Activated T-cell treated with anti-CD3 and anti-CD28 coated beads, Interleukin-2, amount 50 U/mL, for 24 hours (primary cell): ENCODE measurements at places on chromosomes 4 and X.

GRCh38 chr4:86908251-86908657 lies 16.0 kb upstream of the C4orf36 start:
- H3K36me3 ChIP-seq = no peaks in the 10 kb centered on the region
- peaks cover 9% of the 10 kb centered on the region for H3K27me3 ChIP-seq
- H3K27ac ChIP-seq = no peak overlapping the region
- no peak overlapping the region for H3K4me3 ChIP-seq

- DNase-seq = no peak
- no peak overlapping the region for H3K27ac ChIP-seq
- no peaks in the 10 kb centered on the region for H3K27me3 ChIP-seq
- H3K4me1 ChIP-seq = no peaks in the 10 kb centered on the region
- no peak overlapping the region for H3K4me3 ChIP-seq
- H3K36me3 ChIP-seq = no peaks in the 10 kb centered on the region
These were observed 72.4 kb downstream of the CCNG2 start for GRCh38 chr4:77229433-77229832.

GRCh38 chr4:74092957-74093356 lies 6.0 kb downstream of the CXCL2 start:
- H3K27ac ChIP-seq = no peak overlapping the region
- H3K4me3 ChIP-seq = no peak overlapping the region
- no peaks in the 10 kb centered on the region for H3K36me3 ChIP-seq
- peaks cover 25% of the 10 kb centered on the region for H3K27me3 ChIP-seq
- H3K4me1 ChIP-seq = no peaks in the 10 kb centered on the region
- no peak for DNase-seq

- no peak overlapping the region for H3K4me3 ChIP-seq
- H3K27me3 ChIP-seq = peaks cover 3% of the 10 kb centered on the region
- no peaks in the 10 kb centered on the region for H3K36me3 ChIP-seq
These were observed 73.3 kb upstream of the TLR3 start for GRCh38 chr4:185995665-185996064.

- H3K4me1 ChIP-seq = no peaks in the 10 kb centered on the region
- no peak for DNase-seq
- no peaks in the 10 kb centered on the region for H3K36me3 ChIP-seq
- H3K27me3 ChIP-seq = peaks cover 2% of the 10 kb centered on the region
- H3K27ac ChIP-seq = no peak overlapping the region
These were observed 16.8 kb downstream of the BTC start for GRCh38 chr4:74777531-74777930.

DNA sequence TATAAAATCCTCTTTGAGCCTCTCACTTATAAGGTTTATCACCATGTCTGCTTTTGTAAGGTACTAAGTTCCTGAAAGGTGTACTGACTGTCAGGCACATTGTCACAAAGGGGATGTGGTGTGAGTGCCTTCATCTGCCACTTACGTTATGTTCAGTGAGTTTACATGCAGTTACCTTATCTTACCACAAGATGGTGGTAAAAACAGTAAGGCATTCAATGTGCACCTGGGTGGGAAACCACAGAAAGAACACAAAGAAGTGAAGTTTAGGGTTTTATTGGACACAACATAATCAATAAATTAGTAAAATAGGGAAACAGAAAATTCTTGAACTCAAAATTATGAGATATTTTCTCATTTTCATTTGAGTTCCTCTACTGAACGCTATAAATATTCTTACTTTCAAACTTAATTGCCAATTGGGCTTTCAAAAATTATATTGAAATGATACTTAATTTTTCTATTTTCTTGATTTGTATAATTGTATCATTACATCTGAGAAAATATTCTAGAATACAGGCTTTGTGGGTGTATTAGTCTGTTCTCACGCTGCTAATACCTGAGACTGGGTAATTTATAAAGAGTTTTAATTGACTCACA lies 650.8 kb downstream of the PCDH7 start:
- no peak for DNase-seq
- no peak overlapping the region for H3K4me3 ChIP-seq
- no peaks in the 10 kb centered on the region for H3K27me3 ChIP-seq
- no peak overlapping the region for H3K27ac ChIP-seq

DNA sequence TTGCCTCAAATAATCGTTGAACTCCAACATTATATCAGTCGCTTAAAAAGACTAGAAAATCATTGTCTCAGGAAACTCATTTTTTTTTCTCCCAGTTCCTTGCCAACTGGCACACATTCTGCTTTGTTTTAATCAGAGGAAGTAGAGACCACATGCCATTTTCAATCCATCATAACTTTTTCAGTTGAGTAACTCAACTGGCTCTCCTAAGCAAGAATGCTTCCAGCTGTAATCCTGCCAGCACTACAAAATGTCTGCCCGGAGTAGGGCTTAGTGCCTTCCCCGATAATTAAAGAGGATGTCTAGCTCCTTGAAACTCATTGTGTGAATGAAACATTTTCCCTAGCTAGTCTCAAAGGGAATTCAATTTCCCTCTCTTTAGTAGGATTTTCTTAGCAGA lies 33.0 kb downstream of the FREM3 start:
- DNase-seq = no peak
- H3K27ac ChIP-seq = no peak overlapping the region
- H3K4me3 ChIP-seq = no peak overlapping the region
- H3K27me3 ChIP-seq = no peaks in the 10 kb centered on the region
- H3K4me1 ChIP-seq = no peaks in the 10 kb centered on the region

DNA sequence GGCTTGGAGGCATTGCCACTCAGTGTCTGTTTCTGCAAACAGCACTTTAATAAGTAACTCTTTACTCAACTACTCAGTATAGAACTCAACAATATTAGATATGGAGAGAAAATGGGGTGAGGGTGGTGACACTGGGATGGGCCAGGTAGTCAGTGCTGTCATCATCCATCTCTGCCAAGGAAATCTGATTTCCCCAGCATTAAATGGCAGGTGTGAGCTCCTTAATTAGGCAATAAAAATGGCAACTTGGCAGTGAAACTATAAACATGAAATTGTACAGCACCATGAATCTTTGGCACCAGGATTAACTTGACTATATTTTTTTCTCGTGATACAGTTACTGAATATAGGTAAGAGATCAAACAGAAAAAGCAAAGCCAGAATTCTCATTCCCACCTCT lies 146.2 kb downstream of the GLRA2 start:
- H3K4me3 ChIP-seq = no peak overlapping the region
- H3K4me1 ChIP-seq = peaks cover 6% of the 10 kb centered on the region
- H3K27ac ChIP-seq = no peak overlapping the region
- no peaks in the 10 kb centered on the region for H3K36me3 ChIP-seq

DNA sequence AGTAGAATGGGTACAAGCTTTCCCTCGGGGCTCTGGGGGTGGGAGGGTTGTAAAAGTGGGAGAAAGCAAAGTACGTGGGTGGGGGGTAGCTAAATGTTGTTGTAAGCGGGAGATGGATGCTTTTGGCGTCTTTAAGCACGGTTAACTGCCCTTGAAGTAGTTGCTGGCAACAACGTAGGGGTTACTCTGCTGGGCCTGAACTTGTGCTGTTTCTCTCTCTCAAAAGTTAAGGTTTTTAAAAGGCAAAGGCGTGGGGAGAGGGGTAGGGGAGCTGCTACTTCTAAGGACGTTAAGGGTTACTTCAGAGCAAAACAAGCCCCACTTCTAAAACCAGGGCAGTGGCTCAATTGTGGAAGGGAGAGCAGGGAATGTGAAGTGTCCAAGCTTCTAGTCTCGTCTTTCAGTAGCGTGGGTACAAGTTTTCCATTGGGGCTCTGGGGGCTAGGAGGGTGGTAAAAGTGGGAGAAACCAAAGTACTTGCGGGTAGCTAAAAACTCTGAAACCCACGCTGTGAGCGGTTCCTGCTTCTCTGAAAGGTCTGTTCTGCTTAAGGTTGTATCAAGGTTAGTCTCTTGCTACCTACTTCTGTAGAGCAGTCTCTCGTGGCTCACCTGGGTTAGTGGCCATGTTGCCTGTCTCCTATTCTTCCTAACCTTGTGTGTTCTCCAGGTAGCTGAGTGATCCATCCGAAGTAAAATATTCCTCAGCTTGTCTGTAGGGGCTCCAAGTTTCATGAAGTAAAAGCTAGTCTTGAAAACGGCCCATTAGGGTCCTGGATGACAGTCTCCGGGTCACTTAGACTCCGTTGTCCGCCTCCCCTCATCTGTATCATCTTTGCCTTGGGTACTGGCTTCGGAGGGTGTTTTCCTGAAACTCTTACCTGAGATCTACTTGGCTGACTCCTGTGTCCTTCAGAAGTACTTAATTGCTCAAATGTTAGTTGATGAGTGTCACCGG lies 1.7 kb upstream of the WDR1 start:
- H3K4me1 ChIP-seq = peaks cover 63% of the 10 kb centered on the region
- H3K36me3 ChIP-seq = peaks cover 35% of the 10 kb centered on the region
- DNase-seq = peak; percentile 54
- H3K27ac ChIP-seq = peak overlapping the region; percentile 98
- peak overlapping the region; percentile 86 for H3K4me3 ChIP-seq
- H3K27me3 ChIP-seq = no peaks in the 10 kb centered on the region

GRCh38 chrX:49191574-49192011 lies 5.4 kb upstream of the PRICKLE3 start:
- H3K4me3 ChIP-seq = peak overlapping the region; percentile 86
- DNase-seq = no peak
- peaks cover 28% of the 10 kb centered on the region for H3K4me1 ChIP-seq
- H3K36me3 ChIP-seq = peaks cover 2% of the 10 kb centered on the region
- H3K27ac ChIP-seq = peak overlapping the region; percentile 94

- H3K4me3 ChIP-seq = no peak overlapping the region
- H3K36me3 ChIP-seq = no peaks in the 10 kb centered on the region
- no peak overlapping the region for H3K27ac ChIP-seq
- H3K4me1 ChIP-seq = no peaks in the 10 kb centered on the region
These were observed 384.6 kb downstream of the IDS start for GRCh38 chrX:149120459-149120858.

DNA sequence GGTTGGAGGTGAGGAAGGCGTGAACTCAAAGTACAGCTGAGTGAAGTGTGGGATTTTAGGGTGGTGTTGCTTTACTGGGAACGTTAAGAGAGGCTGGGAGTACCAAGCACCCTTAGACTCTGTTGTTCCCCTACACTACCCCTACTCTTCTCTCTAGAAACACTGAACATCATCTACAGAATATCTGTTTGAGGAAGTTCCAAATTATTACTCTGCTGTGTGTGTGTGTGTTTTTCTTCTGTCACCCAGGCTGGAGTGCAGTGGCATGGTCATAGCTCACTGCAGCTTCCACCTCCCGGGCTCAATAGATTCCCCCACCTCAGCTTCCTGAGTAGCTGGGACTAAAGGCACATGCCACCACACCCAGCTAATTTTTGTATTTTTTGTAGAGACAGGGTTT lies 76.7 kb upstream of the AP1S2 start:
- no peak for DNase-seq
- peaks cover 2% of the 10 kb centered on the region for H3K4me1 ChIP-seq
- H3K27me3 ChIP-seq = peaks cover 77% of the 10 kb centered on the region
- H3K4me3 ChIP-seq = no peak overlapping the region
- H3K36me3 ChIP-seq = no peaks in the 10 kb centered on the region
- H3K27ac ChIP-seq = no peak overlapping the region

DNA sequence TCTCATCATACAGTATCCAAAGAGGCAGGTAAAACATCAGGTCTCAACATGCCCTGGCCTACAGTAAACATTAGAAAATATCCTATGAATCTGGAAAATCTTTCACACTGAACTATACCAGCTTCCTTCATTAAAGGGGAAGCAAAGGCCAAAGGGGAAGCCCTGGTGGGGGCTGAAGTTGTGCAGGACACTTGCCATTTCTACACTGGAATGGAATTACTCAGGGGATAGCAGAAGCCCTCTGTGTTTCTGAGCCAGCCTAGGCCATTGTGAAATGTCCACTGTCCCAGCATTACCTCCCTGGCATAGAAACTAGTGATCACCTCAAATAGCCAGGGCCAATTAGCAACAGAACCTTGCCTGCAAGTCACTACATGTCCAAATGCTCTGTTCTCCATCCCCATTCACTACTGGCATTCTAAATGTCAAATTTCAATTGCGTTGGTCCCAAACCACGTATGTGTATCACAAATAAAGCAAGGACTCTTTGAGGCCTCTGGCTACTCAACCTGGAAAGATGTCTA lies 429.9 kb downstream of the AFF2 start:
- no peak overlapping the region for H3K27ac ChIP-seq
- no peak overlapping the region for H3K4me3 ChIP-seq
- no peak for DNase-seq
- no peaks in the 10 kb centered on the region for H3K36me3 ChIP-seq
- H3K4me1 ChIP-seq = no peaks in the 10 kb centered on the region
- H3K27me3 ChIP-seq = peaks cover 13% of the 10 kb centered on the region

DNA sequence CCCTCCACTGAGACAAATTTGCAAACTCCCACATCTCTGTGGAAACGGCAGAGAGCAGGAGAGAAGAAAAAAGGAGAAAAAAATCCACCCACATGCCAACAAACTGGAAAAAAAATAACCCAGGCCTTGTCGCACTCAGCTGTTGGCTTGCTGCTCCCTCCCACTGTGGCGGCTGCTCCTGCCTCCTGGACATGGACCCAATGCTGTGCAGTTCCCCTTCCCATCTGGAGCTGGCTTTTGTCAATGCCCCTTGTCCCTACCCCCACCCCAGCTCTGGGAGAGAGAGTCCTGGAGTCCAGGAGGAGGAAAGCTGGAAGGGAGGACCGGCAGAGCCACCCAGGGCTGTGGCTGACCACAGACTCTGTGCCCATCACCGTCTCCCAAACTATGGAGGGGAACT lies 50.8 kb upstream of the IQSEC2 start:
- no peak for DNase-seq
- no peaks in the 10 kb centered on the region for H3K4me1 ChIP-seq
- H3K27me3 ChIP-seq = peaks cover 55% of the 10 kb centered on the region
- H3K4me3 ChIP-seq = no peak overlapping the region
- no peak overlapping the region for H3K27ac ChIP-seq

DNA sequence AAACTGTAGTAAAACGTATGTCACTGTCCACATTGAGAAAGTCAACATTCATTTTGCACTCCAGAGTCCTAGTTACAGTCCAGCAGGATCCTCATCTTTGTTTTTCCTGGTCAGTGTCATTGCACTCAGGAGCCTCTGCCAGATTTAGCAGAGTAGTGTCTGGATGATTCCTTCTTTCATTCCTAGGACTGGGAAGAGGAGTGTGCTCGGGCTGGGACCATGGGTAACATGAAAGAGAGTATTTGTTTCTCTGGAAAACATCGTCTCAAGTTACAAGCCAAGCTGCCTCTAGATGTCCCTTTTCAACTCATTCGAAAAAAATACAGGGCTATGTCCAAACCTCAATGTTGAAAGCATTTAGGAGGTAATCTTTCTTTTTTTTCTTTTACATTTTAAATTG lies 69.9 kb upstream of the TNIP3 start:
- no peak overlapping the region for H3K27ac ChIP-seq
- H3K4me3 ChIP-seq = no peak overlapping the region
- no peak for DNase-seq
- H3K36me3 ChIP-seq = no peaks in the 10 kb centered on the region
- no peaks in the 10 kb centered on the region for H3K27me3 ChIP-seq
